ENCODE measurements at places on chromosomes 7 and 10.

- DNase-seq, result no peak
These were observed 119.7 kb upstream of the FAM3C start for GRCh38 chr7:121515630-121516401.

- DNase-seq, result peak; percentile 22
These were observed 24.4 kb upstream of the TES start for GRCh38 chr7:116185956-116186355.

GRCh38 chr7:133978502-133979295 is 148.4 kb upstream of the LRGUK start:
- DNase-seq, result no peak

- DNase-seq, result no peak
These were observed 686.3 kb downstream of the XPNPEP1 start for GRCh38 chr10:109237050-109237449.

GRCh38 chr10:64303566-64303965 is 782.4 kb downstream of the REEP3 start:
- DNase-seq, result no peak

- DNase-seq, result no peak
These were observed 614.7 kb downstream of the PARD3 start for GRCh38 chr10:34200355-34200901.

- no peak for DNase-seq
These were observed 82.1 kb upstream of the IGFBP3 start for GRCh38 chr7:46003161-46003560.

DNA sequence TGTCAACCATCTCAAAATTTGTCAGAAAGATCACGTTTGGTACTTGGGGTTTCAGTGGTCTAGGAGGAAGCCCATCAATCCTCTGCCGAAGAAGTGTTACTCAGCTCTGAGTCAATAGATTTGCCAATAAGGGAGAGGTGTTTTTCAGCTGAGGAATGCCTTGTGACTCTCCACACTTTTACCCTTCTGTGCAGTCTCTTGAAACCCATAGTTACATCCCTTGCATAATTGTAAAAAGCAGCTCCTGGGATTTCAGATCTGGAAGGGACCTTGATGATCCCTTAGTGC is 47.5 kb downstream of the INSYN2A start:
- peak; percentile 80 for DNase-seq

- no peak for DNase-seq
These were observed 64.4 kb downstream of the ZWINT start for GRCh38 chr10:56296618-56297017.

DNA sequence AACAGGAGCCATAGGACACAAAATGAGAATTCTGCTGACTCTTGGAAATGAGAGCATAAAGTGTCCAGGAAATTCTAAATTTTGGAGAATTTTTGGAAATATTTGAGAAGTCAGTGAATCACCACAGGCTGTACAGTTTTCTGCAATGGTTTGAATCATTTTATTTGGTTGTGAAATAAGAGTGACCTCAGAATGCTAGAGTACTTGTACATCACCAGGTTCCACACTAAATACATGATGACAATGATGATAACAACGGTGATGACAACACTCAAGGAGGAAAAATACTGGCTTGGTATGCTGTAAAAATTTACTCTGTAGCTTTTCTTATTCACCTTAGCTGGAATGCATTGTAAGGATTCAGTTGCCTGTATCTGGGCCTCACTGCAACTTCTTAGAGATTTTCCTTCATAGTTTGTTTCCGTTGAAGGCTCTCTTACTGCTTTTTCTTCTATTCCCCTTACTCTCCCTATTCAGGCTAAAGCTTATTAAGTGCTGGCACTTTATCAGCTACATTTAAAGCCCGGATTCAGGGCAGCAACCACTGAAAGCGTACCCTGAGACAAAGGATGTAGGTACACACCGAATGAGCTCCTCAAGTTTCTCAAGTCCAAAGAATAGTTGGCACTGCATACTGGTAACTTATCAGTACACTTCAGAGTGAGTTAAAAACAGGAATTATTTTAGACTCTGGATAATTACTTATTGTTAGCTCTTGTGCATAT is 30.2 kb upstream of the NME8 start:
- no peak for DNase-seq

DNA sequence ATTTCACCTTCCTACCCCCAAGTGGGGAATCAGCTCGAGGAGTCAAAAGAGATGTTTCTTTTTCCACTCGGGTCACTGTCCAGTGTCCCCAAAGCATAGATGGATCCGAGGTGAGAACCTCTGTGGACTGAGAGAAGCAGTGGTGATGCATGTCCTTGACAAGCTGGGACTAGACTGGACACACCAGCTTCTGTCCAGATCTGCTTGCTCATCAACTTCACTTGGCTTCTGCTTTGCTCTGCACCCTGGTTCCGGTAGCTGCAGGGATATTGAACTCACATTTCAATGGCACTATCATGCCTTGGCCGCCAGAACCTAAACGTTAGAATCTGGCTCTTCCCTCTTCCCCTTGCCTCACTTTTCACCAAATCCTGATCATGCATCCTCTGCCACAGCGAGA is 50.3 kb upstream of the CXCL12 start:
- DNase-seq, result no peak

DNA sequence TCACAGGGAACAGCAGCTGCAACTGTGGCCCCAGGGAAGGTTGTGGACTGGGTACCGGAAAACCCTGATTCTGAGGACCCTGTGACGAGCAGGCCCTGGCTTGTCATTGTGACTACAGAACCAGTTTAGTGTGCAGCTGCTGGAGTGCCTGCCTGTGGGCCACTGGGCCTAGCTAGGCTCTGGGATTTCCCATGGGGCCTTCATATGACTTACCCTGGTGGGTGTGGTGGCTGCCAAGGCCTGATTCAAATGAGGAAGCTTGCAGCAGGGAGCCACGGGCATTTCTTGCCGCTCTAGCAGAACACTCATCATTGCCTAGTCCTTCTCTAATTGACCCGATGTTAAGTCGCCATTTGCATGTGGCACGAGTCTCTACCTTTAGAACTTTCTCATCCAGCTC is 14.7 kb upstream of the CAMK2G start:
- peak; percentile 79 for DNase-seq

GRCh38 chr7:32395168-32395567 is 95.0 kb downstream of the LSM5 start:
- DNase-seq, result no peak

- DNase-seq, result no peak
These were observed 455.8 kb downstream of the TFEC start for GRCh38 chr7:115574681-115575291.

DNA sequence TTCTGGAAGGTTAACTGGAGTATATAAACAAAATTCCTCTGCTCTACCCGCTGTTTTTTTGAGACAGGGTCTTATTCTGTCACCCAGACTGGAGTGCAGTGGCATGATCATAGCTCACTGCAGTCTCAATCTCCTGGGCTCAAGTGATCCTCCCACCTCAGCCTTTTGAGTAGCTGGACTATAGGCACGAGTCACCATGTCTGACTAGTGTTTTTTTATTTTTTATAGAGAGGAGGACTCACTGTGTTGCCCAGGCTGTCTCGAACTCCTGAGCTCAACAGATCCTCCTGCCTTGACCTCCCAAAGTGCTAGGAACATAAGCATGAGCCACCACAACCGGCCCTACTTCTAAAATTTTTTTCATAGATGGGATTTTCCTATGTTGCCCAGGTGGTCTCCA is 2.2 kb downstream of the RAB18 start:
- DNase-seq, result no peak

DNA sequence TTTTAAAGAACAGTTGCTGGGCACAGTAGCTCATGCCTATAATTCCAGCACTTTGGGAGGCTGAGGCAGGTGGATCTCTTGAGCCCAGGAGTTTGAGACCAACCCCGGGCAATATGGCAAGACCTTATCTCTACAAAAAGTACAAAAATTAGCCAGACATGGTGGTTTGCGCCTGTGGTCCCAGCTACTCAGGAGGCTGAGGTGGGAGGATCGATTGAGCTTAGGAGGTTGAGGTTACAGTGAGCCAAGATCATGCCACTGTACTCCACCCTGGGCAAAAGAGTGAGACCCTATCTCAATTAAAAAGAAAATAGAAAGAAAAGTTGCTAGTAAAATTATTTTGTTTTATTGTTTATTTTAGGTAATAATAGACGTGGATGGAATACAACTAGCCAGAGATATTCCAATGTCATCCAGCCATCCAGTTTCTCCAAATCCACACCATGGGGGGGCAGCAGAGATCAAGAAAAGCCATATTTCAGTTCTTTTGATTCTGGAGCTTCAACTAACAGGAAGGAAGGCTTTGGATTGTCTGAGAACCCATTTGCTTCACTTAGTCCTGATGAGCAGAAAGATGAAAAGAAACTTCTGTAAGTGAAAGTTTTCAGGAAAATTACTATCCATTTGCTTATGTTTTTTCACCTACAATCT is 3.0 kb downstream of the NUP42 start:
- peak; percentile 36 for DNase-seq

GRCh38 chr10:18449611-18450026 is 201.8 kb downstream of the NSUN6 start:
- no peak for DNase-seq

DNA sequence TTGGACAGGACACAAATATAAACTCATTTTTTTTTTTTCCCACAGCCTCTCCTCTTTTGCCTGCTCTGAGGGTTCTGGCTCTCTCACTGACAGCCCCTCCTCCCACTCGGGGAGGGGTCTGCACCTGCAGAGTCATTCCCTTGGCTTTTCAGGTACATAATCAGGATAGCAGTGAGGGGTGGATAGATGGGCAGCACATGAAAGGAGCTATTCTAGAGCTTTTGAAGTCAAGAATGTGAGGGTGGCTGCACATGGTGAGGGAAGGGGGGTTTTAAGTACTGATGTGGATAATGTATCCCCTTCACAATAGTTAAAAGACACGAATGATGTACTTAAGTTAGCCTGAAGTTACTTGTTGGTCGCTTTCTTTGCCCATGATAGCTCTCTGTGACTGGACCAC is 76.2 kb downstream of the CFAP58 start:
- no peak for DNase-seq

DNA sequence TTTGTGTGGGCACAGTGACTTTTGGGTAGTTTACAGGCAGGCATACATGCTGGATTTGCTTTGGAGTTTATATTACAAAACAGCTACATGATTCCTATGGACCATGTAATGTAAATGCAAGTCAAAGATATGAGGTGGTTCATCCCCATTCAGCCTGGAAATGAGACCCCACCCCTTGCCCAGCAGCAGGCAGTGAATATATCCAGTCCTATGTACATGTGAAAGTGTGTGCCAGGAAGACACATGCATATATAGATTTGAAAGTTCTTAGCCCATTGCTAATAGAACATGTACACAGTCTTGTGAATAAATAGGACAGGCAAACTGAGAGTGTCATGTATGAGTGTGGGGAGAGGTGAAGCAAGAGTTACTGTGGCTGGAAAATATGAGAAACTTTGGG is 65.3 kb downstream of the FZD1 start:
- DNase-seq, result no peak

GRCh38 chr7:150858236-150859197 is 6.2 kb downstream of the AOC1 start:
- DNase-seq, result no peak

GRCh38 chr10:5888351-5888750 is 1.3 kb downstream of the ANKRD16 start:
- peak; percentile 13 for DNase-seq

GRCh38 chr7:138032770-138033169 is 30.9 kb upstream of the CREB3L2 start:
- DNase-seq, result no peak

- DNase-seq, result peak; percentile 98
These were observed 534.3 kb downstream of the PARD3 start for GRCh38 chr10:34280599-34281374.

- no peak for DNase-seq
These were observed 8.8 kb downstream of the PPRC1 start for GRCh38 chr10:102141583-102142107.

DNA sequence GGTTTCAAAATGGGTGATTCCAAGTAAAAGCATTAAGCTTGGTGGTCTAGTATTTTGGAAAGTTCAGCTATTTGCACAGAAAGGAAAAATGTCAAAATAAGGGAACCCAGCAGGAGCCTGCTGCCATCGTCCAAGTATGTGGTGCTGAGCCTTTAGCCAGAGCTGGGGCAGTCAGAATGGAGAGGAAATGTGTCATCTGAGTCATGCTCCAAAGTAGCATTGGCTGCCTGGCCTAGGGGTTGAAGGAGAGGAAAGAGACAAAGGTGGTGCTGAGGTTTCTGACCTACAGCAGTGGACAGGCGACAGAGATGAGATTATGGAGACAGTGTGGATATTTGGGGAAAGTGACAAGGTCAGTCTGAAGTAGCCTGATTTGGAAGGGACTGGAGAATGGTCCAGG is 103.9 kb downstream of the PLCE1 start:
- no peak for DNase-seq

DNA sequence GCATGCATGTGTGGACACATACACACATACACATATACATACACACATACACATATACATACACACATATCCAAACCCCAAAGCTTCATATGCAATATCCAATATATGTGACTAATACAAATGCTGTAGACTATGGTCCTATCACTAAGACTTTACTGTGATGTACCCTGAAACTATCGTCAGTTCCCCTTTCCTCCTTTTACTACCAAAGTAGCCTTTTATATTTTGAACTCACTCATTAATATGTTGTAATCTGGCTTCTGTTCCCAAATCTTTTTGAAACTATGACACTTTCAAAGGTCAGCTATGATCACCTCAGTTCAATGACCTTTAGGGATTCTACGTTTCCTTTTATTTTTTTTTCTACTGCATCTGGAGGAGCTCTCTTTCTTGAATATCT is 64.8 kb upstream of the TFEC start:
- DNase-seq, result no peak

DNA sequence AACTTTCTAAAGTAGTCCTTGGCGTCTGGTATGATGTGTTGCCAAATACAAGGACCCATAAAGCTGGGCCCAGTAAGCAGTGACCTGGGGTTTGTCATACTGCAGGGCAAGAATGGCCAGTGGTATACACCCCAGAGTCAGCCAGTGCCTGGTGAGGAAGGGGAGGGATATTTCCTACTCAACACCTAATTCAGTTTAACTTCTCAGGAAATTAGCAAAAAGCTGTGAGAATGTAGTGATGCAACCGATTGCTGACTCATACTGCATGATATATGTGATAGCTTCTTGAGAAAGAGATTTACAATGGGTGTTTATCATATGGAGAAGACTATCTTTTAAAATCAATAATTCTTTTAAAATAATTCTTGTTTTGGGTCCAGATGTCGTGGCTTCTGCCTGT is 889.3 kb upstream of the CELF2 start:
- no peak for DNase-seq

- DNase-seq, result no peak
These were observed 1167.0 kb downstream of the SORCS3 start for GRCh38 chr10:105807935-105808587.

- no peak for DNase-seq
These were observed 15.6 kb downstream of the GRIFIN start for GRCh38 chr7:2460641-2461040.

- DNase-seq, result no peak
These were observed 161.6 kb downstream of the NRCAM start for GRCh38 chr7:108294595-108294994.

DNA sequence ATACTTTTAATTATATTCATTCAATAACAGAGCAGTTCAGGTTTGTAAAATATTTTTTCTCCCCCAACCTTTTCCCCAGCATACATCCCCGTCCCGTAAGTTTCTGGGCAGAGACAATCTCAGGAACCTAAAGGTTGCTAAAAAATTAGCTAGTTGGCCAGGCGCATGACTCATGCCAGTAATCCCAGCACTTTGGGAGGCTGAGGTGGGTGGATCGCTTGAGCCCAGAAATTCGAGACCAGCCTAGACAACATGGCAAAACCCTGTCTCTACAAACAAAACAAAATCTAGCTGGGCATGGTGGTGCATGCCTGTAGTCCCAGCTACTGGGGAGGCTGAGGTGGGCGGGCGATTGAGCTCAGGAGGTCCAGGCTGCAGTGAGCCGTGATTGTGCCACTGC is 40.2 kb downstream of the TCF7L2 start:
- no peak for DNase-seq

- DNase-seq, result no peak
These were observed 206.8 kb downstream of the TPK1 start for GRCh38 chr7:144629011-144629410.
